ENCODE measurements at places on chromosomes 3 and 15.
A peak's percentile ranks its signal among the peaks of the same experiment; 100 is the strongest.

GRCh38 chr3:126300761-126301481, 56.3 kb downstream of the KLF15 start:
- peak; percentile 36 for DNase-seq

DNA sequence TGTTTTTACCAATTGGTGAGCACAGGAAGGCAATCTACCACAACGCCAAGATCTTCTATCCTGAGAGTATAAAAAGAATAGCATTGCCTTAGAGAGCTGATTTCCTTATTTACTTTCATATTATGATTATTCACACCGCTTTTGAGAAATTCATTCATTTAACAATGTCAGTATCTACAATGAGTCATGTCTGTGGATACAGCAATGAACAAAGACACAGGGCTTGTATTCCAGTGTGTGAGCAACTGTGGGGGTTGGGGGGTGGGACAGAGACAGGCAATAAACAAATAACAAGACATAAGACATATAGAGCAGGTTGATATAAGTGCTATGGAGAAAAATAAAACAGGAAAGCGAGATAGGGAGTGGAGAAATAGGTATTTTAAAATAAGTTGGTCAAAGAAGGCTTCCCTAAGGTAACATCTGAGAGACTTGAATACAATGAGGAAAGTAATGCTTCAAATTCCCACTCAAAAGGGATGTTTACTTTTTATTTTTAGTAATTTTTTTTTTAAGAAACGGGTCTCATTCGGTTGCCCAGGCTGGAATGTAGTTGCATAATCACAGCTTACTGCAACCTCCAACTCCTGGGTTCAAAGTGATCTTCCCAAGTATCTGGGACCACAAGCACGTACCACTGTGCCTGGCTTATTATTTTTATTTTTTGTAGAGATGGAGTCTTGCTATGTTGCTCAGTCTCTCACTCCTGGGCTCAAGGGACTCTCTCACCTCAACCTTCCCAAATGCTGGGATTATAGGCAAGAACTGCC, 45.7 kb downstream of the PGBD4 start:
- peak; percentile 12 for DNase-seq

DNA sequence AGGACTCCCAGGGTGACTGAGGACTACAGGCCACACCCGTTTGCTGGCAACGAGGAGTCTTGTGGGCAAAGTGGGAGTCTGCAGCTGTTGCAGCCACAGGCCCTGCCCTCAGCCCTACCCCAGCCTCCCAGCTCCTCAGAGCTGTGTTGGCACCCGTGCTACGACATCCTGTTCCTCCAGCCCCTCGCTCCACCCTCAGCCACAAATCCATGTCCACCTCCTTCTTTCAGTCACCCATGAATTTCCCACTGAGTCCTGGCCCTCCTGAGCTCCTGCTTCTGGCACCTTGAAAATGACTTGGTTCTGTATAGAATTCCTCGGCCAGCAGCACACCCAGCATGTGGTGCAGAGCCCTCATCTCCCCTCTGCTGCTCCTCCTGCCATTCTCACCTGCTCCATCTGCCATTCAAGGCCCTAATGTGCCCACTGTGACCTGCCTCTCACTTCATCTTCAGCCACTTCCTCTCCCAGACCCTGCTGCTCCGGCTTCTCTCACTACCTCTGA, 20.9 kb upstream of the VILL start:
- no peak for DNase-seq

DNA sequence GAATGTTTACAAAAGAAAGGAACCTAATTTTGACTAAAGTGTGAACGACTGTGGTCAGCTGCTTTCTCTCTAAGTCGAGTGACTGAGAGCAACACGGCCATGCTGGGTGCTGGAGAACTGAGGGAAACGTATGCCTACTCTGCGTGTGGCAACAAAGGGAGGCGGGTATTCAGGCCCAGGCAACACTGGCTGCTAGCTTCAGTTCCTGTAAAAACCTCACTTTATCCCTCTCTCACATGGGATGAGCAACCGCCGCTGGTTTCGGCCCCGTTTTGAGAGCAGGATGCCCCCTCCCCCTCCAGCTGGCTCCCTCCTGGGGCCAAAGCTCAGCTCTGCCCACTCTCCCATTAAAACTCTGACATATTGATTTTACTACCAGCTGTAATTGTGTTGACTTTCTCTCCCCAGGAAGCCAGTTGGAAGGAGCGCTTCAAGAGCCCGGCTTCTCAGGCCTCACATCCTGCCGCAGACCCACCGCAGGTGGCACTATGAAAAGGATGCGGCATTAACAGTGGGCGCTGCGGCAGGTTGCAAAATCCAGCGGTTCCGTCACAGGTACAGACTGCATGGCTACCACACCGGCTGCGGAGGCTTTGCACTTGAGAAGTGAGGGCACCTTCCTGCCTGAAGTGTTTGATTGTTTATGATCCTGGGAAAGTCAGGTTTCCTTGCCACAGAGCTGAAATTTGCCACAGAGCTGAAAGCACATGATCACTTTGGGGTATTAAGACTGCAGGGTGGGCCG, 12.7 kb downstream of the PLXND1 start:
- DNase-seq = no peak

DNA sequence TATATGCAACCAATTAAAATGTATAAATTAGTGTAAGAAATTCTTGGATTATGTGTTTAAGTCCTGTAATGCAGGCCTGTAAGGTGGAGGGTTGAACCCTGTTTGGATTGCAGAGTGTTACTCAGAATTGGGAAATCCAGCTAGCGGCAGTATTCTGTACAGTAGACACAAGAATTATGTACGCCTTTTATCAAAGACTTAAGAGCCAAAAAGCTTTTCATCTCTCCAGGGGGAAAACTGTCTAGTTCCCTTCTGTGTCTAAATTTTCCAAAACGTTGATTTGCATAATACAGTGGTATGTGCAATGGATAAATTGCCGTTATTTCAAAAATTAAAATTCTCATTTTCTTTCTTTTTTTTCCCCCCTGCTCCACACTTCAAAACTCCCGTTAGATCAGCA, 65.4 kb upstream of the ACAD9 start:
- no peak for DNase-seq

GRCh38 chr3:181999314-181999713, 287.6 kb downstream of the SOX2 start:
- no peak for DNase-seq

DNA sequence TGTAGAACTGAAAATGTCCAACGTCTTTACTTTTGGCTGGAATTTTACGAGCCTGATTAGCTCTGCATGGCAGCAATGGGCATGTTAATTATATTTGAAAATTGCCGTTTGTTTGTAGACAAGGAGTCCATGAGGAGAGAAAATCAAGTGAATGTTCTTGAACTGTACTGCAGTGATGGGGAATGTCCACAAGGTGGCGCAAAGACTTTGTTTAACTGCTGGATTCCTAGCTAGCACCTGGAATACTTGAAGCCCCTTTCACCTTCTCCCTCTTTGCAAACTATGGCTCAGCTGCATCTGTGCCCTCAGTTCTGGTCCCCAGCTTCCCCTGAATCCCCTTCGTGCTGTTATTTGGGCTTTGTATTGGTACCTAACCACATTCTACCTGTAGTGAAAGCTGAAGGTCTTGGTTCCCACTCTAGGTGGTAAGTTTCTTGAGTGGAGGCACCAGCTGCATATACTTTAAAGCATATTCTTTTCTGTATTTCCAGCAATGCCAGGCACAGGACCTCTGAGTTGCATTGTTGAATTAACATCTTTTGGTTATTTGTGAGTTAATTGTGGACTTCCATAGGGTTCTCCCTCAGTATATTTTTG, 25.3 kb downstream of the EXOG start:
- peak; percentile 85 for DNase-seq

DNA sequence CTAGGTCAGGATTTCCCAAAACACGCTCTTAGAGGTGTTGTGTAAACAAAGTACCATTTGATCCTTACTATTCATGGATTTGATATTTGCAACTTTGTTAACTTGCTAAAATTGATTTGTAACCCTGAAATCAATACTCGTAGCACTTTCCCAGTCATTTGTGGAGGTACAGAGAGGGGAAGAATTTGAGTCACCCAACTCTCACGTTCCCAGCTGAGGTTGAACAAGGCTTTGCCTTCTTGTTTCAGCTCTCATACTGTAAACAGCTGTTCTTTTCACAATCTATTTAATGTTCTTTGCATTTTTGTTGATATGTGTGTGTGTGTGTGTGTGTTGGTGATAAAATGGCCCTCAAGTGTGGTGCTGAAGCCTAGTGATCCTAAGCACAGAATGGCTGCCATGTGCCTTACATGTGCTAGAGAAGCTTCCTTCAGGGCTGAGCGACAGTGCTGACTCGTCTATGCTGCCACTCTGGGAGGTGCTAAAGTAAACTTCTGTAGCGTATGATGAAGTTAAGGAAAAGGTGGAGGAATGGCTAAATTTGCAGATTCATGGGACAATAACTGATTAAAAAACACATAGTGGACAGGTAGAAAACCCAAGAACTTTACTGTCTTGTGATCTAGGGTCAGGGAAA, 173.2 kb downstream of the APBA2 start:
- DNase-seq = no peak

DNA sequence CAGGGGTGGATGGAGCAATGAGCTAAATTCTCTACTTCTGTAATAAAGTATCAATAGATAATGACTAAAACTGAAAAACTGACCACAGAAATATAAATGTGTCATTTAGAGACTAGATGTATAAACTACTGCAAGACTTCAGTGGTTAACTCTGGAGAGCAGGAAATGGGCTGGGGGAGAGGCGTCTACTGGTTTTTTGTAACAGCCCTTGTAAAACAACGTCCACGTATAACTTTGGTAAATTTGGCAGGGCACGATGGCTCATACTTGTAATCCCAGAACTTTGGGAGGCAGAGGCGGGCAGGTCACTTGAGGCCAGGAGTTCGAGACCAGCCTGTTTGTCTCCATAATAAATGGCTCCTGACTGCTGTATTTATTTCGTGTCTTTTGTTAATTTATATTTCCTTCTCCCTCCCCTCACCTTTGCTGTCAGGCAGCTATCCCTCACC, 12.5 kb downstream of the RAB27A start:
- no peak for DNase-seq

- DNase-seq = no peak
Measured at GRCh38 chr15:64146041-64146440, 5.5 kb upstream of the SNX22 start.

DNA sequence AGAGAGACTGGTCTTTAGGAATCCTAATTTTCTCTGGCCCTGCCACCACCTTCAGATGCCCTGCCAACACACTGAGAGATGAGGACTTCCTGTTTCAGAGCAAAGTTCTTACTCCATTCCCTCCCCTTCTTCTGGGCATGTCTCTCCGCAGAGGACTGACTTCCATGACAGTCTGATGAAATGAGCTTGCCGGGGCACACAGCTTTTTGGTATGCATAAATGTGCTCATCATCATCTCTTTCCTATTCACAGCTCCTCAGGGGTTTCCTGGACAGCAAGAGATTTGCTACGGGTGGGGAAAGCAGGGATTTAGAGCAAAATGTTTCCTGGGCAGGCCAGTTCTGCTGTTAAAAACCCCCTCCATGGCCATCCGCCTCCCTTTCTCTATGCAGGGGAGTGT, 27.6 kb upstream of the SEMA6D start:
- DNase-seq = no peak
